GM13977 (cell line): ENCODE measurements at places on chromosomes 2 and 18.

DNA sequence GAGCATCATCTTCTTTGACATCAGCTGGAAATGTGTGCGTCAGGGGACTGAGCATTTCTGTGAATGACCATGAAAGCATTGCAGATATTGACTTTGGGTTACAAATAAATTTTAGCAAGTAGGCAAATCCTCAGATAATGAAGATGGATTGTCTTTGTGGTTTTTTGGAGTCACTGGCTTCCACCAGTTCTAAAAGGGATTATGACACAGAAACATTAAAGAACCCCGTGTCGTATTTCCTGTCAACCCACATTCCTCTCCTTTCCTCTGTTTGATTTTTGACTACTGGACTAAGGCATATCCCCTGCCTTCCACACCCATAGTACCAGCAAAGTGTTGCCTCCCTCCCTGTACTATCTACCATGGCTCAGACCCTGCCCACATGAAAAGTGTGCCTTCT lies 268.1 kb downstream of the MYO3B start:
- no peak for DNase-seq

DNA sequence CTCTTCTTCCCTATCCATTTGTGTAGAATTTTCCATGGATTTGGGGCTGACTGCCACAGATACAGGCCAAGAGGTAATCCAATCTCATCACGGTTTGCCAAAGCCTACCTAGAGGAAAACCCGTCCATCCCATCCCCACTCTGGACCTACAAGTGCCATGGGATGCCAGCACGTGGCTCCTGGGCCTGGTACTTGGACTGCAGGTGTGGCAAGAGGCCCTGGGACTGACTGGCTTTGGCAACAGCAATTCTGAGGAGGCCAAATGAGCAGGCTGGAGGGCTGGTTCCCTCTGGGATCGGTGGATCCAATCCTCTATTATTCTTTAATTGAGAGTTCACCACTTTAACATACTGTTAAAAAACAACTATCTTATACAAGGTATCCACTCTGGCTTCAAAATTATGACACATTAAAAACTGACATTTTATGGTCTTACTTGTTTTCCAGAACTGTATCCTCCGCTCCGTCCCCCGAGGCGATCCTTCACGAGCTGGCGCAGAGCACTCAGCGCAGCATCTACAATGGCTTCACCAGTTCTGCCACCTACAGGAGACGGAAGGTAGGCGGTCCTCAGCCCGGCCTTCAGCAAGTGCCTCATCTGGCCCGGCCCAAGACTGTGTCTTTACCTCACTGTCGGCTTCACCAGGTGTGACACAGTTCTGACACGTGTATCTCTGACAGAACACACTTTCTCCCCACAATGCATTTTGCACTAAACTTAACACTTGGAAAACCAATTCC lies 19.8 kb downstream of the PDIA6 start:
- DNase-seq, result no peak

DNA sequence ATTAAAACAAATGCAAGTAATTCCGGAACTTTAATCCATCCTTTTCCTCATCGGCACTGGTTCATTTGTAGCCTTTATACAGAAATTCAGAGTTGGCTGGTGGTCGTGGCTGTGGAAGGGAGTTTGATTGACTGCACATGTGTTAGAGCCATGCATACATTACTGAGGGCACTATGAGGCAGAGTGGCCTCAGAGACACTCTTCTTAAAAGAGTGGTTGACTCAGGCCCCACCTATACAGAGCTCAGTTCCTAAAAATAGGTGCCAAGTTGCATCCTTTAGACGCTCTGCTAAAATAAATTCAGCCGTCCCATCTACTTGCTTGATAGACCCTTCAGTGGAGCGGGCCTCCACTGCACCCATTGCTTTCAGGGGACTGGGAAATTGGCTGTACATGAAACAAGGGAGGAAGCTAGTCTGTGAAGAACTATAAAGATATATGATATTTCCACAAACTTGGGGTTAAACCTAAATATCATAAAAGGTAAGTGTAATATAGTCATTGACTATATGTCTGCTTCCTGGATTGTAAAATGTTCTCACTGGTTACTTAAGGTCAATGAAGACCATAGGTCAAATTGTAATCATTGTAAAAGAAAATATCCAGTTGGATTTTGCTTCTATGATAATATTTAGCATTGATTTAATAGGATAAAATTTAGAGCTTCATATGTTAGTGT lies 298.9 kb downstream of the XIRP2 start:
- no peak for DNase-seq

DNA sequence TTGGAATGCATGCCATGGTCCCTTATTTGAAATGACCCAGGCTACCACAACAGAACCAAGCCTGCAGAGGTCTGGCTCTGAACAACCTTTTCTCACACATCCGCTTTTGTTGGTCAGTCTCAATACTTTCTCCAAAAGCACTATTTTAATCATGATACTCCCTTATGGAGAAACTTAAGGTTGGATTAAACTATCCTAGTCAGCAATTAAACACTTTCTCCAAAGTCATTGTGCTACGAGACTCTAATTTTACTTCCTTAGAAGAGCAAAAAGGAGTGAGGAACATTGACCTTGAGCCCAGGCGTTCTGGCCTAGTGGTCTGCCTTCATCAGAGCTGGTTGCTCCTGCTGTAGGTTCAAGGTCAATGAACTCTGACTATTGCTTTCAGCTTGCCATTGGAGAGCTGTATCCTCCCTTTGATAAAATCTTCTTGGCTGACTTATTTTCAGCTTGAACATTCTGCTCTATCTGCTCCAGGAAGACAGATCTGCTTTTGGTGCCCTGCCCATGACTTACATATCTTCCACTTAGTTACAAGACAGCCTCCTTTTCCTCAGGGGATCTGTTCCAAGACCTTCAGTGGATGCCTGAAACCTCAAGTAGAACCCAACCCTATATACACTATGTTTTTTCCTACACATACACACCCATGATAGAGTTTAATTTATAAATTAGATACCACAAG lies 91.2 kb downstream of the NCKAP5 start:
- DNase-seq, result no peak

DNA sequence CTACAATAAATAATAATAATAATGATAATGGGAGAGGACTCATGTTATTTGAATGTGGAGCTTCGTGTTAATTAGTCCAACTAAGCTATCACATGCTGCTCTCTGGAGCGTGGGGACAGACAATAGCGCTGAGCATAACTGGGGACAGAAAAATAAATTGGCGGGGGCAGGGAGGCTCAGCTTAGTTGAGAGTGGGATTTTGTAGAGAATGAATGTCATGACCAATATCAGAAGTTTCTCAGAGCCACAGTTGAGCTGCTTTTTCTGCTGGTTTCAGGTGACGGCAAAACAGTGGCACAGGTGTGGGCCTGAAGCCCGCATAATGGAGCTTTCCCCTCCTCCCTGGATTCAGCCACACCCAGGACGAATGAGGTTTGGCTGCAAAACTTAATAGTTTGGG lies 111.1 kb upstream of the CAB39 start:
- DNase-seq, result peak; percentile 53

DNA sequence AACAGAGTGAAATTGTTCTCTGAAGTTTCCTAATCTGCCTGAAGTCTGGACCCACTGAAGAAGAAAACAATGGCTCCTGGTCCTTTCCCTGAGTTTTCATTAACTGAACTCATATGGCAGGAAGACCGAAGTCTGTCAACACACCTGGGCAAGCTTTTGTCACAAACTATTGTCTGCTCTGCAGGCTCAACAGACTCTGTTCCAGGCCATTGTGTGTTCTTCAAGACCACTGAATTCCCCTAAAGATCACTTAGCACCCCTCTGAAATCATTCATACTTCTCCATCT lies 6.6 kb upstream of the TMEM37 start:
- no peak for DNase-seq

DNA sequence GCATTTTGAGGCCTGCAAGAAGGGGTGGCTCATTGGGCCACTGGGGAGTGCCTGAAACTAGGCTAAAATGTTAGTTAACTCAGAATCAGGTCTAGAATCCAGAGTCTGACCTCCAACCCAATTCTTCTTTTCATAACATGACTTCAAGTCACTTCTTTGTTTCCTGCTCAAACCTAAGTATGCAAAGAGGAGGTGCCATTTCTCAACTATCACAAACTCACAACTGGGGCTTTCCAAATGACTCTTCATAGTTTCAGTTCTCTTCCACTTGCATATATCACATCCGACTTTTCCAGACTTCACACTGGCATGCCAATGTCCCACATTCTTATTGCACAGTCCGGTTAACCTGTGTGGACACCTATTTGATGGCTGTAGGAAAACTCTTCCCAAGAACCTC lies 211.6 kb downstream of the TCF4 start:
- DNase-seq, result peak; percentile 29

DNA sequence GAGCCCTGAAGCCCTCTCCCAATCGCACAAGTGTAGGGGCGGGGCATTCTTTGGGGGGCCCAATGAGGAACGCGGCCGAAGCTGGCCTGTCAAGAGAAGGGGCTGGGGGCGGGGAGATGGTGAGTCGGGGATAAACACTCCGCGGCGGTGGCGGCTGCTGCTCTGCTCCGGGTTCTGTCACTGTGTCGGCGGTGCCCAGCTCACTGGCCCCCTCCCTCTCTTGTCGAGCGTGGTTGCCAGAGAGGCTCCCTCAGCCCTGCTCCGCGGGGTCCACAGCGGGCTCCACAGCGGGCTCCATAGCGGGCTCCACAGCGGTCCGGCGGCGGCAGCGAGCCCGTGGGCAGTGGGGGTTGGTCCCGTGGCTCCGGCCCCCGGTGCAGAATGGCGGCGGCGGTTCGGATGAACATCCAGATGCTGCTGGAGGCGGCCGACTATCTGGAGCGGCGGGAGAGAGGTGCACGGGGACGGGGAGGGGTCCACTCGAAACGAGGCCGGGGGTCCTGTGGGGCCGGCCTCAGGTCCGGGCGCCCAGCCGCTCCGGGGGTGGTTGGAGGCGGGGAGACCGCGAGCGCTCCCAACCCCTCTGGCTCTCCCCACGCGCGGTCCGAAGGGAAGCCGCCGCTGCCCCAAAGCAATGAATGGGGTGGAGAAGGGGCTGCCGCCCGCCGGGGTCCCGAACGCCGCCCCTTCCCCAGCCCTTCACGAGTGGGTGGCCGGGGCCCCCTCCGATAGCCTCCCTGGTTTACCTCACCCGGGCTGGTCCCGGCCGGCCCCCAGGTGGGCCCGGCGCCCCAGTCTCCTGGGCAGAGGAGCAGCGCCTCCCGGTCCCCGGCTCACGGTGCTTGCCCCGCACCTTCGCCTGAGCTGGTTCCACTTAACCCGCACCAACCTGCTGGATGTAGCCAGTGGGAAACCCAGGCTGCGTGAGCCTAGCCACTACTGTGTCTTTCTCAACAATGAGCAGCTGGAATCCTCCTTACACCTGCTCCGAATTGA lies at the start of gene MXD1:
MXD1 (plus strand) TSS at position 160 of the 996 bp plus-strand sequence; CDS start at position 382, 222 bp downstream.
- DNase-seq, result no peak

- no peak for DNase-seq
Observed at GRCh38 chr2:63614983-63615945, 26.5 kb downstream of the MDH1 start.
